ENCODE measurements at places on chromosomes 6 and 20. TPM values are rescaled to one million over a fixed set of nuclear protein-coding genes. Genes with fewer than 3 reads are reported as not detected.

RGS17 gene
- total RNA-seq = 0.43 TPM

SASH1 gene
- total RNA-seq = 22.9 TPM

LST1 gene
- total RNA-seq = 6.6 TPM

RFX6 gene
- total RNA-seq = 0.67 TPM

PTP4A1 gene
- 147 TPM for total RNA-seq

TM9SF4 gene
- 54.1 TPM for total RNA-seq

SEMG1 gene
- not detected for total RNA-seq

RNGTT gene
- total RNA-seq = 8.4 TPM

DNA sequence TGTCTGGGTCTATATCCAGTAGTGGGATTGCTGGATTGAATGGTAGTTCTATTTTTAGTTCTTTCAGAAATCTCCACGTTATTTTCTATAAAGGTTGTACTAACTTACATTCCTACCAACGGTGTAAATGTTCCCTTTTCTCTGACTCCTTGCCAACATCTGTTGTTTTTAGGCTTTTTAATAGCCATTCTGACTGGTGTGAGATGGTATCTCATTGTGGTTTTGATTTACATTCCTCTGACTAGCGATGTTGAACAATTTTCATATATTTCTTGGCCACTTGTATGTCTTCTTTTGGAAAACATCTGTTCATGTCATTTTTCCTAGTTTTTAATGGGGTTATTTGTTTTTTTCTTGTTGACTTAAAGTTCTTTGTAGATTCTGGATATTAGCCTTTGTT lies 99.3 kb downstream of the BMP2 start:
- no peak for DNase-seq

DNA sequence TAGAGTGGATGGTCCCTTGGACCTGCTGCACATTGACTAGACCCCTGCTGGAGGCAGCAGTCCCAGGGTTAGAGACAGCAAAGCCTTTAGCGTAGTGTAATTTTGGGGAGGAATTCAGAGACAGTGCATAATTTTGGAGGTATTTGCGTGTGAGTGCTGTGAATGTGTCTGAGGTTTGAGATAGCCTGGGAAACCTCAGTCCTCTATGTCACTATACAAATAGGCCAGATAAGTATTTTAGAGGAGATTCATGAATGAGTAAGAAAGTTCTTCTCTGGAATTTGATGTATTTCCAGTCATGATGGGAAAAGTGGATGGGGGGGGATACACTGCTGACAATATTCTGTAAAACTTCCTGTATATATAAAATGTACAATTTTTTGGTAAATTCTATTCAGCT lies 25.8 kb upstream of the MTRF1L start:
- no peak for DNase-seq

- DNase-seq = no peak
Measured at GRCh38 chr6:151434369-151434768, 17.6 kb downstream of the RMND1 start.

GRCh38 chr20:36824142-36824940 lies 50.8 kb upstream of the DSN1 start:
- DNase-seq = no peak

DNA sequence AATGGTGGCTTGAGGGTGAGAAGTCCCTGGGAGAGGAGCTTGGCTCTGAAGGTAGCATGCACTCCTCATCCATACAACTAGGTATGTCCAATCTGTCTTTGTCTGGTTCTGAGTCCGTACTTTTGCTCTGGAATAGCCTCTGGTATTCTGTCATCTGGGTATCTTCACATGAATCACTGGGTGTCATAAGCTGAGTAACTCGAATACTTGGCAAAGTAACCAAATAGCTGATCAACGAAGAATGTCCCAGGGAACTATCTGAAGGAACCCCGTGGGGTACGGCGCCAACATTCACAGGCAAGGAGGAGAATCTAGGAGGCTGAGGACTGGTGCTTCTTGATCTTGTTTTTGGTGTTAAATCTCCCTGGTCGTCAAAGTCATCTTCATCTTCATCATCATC lies 184.8 kb downstream of the HIVEP2 start:
- no peak for DNase-seq

- DNase-seq = no peak
Measured at GRCh38 chr6:158268361-158269147, 43.7 kb upstream of the TULP4 start.

GRCh38 chr20:62258499-62259293 lies 20.4 kb downstream of the OSBPL2 start:
- DNase-seq = no peak

DNA sequence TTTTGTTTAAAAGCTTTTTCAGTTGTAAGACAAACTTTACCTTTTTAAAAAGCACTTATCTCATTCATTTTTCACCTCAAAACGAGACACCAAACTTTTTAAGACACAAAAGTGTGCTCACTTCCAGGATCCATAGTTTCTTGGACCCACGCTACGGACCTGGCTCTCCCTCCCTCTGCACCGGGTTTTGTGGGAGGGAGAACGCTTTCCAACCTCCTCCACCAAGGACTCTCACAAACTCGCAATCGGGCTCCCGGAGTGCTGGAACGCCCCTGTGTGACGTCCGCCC lies 436 bp downstream of the CAGE1 start:
- DNase-seq = no peak

GRCh38 chr6:13063300-13063918 lies 264.9 kb downstream of the TBC1D7 start:
- DNase-seq = no peak

DNA sequence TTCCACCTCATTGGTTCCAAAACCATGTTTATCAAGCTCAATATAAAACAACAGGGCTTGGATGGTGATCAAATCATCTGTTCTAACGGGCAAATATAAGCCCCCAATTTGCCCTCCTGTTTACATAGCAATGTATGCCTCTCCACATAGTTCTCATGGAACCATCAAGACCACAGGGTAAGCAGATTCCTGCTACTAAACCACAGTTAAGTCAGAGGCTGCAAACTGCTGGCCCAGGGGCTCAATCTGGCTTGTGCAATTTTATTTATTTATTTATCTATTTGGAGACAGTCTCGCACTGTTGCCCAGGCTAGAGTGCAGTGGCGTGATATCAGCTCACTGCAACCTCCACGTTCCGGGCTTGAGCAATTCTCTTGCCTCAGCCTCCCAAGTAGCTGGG lies 18.9 kb upstream of the MTHFD1L start:
- DNase-seq = no peak

- DNase-seq = no peak
Measured at GRCh38 chr20:45095805-45096238, 5.1 kb downstream of the KCNS1 start.

GRCh38 chr6:107315114-107315513 lies 144.2 kb downstream of the PDSS2 start:
- DNase-seq = no peak

DNA sequence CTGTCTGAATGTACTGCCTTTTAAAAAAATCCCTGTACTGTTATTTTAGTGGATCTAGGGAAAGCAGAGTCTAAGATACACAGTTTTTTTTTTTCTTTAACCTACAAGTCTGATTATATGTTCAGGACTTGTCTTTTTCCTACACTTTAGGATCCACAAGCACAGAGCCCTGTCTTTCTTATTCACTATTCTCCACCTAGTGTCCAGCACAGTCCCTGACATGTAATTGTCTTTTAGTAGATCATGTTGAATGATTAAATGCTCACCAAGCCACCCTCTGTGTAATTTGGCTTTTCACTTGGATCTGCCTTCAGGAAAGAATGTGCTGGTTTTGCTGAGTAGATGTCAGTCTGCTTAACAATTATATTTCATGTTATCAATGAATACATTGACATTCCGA lies 35.8 kb upstream of the YWHAB start:
- DNase-seq = no peak

- no peak for DNase-seq
Measured at GRCh38 chr20:78338-78737, 9.1 kb upstream of the DEFB125 start.

GRCh38 chr6:46453741-46454316 lies 37.4 kb downstream of the RCAN2 start:
- no peak for DNase-seq

- DNase-seq = no peak
Measured at GRCh38 chr6:16471222-16471909, 233.0 kb downstream of the GMPR start.

DNA sequence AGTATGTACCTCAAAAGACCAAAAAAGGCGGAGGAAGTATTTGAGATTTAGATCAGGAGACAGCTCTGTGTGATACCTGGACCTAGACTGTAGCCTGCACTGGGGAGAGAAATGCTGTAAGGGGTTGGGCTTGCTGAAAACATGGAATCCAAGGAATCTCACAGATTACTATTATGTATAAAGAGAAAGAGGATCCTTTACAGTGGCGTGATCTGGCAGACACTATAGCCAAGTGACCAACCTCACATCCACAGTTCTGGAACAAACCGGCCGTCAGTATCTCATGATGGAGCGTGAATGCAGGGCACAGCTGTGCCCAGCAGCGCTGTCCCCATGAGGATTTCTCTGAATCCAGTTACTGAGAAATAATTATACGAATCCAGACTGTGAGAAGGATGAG lies 12.3 kb downstream of the DDX27 start:
- DNase-seq = no peak

GRCh38 chr20:32971703-32972161 lies 32.5 kb downstream of the SUN5 start:
- no peak for DNase-seq

- no peak for DNase-seq
Measured at GRCh38 chr20:62522748-62523396, 47.1 kb upstream of the GATA5 start.

Data from mucosa of descending colon (tissue), 3 donors.